ENCODE measurements at places on chromosomes 3 and 15.

DNA sequence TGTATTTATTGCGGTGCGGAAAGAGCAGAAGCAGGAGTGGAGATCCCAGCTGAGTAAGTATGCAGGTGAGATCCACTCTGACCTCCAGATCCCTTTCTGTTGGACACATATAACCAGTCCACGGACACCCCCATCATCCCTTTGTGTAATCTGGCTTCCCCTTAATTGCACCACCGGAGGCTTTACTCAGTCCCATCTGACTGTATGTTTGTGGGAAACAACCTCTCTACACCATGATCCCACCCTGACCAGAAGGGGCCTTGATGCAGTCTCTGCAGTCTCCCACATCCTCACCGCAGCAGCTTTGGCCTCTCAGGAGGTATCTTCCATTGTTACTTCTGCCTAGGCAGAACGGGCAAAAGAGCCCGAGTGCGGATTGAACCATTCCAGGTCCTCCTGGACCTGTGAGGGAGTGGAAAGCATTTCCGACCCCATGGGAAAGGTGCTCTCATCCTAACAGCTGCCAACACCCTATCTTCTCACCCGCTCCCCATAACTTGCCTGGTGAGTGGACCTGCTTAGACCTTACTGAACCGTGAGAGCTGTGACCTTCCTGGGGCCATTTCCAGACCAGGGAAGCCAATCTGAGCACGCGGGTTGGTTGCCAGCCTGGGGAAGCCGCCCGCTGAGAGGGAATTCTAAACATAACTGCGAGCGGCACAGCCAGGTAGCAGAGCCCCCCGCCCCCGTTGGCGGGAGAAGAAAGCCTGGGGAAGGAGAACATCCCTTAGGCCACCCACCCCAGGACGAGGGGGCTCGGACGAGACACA, 1.1 kb downstream of the SLCO2A1 start:
- DNase-seq = no peak

DNA sequence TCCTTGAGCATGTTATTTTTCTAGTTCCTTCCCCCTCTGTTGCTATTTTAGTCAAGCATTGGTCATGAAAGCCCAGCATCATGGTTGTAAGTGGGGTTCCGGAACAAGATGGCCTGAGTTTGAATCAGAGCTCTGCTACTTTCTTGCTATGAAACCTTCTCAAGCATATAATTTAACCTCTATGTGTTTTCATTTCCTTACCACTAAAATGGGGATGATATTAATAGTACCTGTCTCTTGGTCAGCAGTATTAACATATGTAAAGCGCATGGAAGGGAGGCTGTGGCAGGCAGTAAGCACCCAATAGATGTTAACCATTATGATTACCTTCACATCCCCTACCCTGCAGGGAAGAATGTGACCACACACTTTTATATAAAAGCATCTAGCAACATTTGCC, 14.3 kb upstream of the SPRED1 start:
- DNase-seq = no peak

DNA sequence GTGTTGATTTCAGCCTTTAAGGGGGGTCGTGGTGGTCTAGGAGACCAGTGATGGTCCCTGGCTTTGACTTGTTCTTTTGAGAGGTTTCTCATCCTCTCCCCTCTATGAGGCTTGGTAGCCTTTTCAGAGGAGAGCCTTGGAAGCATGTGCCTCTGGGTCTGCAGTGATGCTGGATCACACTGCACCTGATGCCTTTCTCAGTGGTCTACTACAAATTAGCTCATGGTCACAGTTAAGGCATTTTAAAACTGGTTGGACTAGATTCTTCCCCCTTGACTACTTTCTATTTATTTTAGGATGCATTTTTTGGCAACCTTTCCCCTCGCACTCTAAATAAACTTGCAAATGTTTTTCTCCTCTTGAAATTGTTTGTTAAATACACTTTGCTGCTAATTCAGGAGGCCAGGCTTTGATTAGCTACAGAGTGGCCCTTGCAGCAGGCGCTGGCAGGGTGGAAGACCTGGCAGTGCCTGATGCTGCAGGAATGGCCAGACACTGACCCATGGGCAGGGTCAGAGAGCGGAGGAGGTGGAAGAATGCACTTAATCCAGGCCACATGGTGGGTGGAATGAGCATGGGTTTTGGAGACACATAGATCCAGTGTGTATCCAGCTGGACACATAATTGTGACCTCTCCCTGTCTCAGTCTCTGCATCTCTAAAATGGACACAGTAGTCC, 318.8 kb upstream of the CTDSPL start:
- no peak for DNase-seq

GRCh38 chr15:95409211-95409610, 921.3 kb upstream of the NR2F2 start:
- no peak for DNase-seq

DNA sequence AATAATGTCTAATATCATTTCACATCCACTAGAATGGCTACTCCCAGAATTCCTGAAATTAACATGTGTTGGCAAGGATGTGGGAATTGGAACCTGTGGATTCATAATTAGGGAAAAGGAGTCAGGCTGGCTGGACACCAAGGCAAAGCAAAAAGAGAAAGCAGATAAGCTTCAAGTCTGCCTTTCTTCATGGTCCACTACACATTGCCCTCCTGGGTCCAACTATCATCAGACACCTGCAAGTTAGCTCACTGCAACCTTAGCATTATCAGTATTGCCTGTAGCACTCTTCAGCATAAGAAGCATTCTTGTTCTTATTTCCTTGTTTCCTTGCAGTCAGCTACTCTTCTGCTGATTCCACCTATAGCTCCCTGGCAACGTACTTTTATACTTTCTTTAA, 124.3 kb downstream of the ZNF280D start:
- no peak for DNase-seq

- DNase-seq = no peak
These were observed 85.3 kb upstream of the RORA start for GRCh38 chr15:61314427-61314826.

GRCh38 chr3:42736081-42736480, 33.5 kb upstream of the HHATL start:
- no peak for DNase-seq

DNA sequence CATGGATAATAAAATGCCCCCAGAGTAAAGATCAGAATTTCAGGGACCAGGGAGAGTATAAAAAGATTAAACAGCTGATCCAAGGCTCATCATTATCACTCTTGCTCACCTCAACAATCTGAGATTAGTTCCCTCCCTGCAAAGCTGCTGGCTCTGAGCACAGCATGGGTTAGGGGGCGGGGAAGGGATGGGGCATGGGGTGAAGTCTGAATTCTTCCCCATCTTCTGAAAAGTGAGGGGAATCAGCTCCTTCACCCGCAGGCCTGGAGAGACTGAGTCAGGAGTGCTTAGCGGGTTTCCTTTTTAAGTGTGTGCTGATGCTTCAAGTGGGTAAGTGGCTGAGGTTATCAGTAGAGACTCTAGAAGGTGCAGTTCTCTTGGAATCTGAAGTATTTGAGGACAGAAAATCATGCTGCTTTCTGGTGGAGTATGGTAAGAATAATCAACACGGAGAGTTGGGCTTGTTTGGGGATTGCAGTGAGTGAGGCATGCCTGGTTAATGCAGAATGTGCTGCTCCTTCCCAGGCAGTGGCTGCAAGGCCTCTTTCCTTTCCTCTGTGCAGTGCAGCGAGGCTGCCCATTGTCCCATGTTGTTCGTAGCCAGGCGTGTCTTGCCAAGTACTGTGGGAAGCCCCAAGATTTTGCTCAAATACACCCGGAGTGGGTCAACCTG, 59.2 kb upstream of the TRAK1 start:
- no peak for DNase-seq

DNA sequence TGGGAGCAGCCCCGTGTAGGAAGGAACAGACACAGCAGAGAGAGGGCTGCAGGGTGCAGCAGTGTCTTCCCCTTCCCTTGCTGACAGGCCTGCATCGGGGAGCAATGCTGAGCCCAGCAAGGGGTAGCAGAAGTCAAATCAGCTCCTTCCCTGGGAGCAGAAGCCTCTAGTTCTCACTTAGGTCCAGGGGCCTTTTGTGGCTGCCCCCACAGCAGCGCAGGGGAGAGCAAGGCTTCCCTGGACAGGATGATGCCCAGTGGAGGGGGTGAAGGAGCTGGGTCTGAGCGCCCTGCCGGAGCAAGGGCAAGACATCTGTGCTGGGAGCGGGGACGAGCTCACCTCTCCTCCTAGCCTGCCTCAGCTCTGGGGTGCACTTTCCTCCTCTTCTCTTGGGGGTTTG, 827 bp downstream of the PLCB2 start:
- no peak for DNase-seq

DNA sequence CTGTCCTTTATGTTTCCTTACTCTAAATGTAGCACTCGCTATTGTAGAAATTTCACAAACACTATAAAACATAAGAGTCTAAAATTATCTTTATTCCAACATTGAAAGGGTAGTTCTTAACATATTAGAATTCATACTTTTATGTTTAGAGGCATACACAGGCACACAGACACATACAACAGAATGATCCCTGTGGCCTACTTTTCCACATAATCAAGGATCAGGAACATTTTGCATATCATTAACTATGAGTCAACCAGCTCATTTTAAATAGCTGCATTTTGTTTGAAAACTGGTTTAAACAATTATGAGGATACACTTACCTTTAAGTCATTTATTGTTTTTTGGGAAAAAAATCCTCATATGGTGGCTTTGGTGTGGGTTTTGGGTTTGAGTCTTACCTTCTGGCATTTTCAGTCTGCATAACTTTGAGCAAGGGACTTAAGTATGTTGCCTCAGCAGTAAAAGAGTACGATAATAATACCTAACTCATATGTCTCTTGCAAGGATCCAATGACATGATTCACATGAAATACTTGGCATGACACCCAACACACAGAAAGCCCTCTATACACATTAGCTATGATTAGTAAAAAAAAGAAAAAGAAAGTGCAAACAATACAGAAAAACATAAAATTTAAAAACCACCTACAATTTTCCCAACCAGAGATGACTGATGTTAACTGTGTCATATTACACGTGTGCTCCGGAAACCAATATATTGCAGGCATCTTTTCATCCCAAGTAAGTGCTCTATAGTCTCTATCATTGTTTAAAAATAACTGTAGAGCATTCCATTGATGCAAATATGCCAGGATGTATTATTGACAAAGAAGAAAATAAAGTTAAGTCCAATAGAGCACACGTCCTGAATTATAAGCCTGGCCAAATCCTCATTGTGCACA, 213.1 kb upstream of the ADAMTS9 start:
- DNase-seq = no peak

DNA sequence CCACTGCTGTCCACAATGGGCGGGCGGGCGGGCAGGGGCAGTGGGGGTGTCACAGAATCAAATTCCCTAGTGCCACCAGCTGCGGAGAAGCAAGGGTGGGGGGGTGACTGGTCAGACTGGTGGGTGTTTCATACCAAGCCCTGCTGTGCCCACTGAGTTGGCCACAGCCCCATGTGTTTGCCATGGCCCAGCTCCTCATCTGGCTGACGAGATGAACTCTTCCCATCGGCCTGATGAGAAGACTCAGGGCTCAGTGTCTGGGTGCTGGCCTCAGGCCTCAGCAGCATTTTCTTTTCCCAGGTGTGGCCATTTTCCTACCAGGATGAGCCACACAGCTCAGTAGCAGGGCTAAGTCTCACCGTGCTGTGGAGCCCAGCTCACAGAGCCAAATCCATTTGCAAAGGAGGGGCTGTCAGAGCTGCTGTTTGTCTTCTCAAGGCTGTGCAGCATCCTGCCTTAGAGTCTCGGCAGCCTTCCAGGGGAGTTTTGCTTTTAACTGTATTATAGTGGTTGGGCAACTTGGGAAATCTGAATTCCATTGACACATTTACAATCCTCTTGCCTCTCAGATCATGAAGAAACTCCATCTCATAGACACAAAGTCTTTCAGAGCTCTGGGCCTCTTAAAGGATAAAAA, 176.8 kb downstream of the ABHD5 start:
- DNase-seq = no peak

DNA sequence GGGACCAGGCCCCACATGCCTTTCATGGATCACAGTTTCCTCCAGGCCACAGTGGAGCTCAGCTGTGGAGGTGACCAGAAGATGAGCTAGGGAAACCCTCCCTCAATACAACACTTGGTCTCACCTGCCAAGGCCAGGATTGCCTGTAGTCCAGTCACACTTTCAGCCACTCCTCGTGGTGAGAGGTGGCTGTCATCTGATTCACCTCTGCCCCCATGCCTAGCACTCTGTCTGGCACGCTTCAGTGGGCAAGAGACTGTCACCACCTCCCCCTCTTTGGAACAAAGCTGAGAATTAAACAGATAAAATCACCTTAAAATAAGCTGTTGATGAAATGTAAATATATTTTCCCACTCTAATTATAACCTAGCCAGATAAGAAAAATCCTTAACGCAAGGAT, 4.0 kb upstream of the IL17RD start:
- no peak for DNase-seq

DNA sequence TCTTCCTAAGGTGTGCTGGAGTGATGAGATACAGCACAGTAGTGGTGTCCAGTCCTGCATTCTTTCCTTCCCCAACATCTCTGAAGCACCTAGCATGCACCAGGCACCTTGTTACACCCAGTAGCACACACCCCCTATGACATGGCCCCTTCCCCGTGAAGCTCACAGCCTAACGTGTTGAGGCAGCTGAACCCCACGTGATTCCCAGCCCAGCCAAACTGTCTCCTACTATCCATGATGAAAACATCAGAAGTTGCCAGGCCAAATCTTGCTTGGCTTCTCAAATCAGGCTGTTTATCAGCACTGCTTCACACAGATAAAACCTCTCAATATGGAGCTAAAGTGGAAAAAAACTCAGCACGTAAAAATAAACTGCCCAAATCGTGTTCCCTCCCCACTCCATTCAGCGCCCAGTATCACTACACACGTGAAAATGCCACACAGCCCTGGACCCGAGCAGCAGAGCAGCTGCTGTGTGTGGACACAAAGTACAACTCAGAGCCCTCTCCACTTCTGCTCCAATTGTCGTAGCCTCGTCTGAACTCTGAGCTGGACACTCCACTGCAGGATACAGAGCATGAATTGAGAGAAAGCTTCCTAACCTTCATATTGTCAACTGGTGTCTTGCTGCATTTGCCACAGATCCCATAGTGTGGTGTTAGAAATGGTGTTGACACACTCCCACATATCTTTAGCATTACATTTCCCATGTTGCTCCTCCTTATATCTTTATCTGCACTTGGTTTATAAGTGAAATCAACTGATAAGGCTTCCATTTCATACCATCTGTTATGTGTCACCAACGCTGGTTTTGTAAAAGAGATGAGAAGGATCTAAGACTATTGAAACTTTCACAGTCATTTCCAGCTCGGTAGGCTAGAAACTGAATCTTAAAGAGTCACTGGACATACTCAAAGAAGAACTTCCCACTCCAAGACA, 279.8 kb downstream of the RORA start:
- DNase-seq = no peak
